ENCODE measurements at places on chromosomes 7 and 10. TPM values are rescaled to one million over a fixed set of nuclear protein-coding genes. Genes with fewer than 3 reads are reported as not detected.

Gene ADIRF
- not detected for total RNA-seq

GRCh38 chr10:14889318-14889717, 10.7 kb downstream of the SUV39H2 start:
- no peak for DNase-seq
- no peak overlapping the region for H3K4me3 ChIP-seq
- H3K27me3 ChIP-seq: no peaks in the 10 kb centered on the region
- no peak overlapping the region for H3K27ac ChIP-seq
- peaks cover 2% of the 10 kb centered on the region for H3K36me3 ChIP-seq

DNA sequence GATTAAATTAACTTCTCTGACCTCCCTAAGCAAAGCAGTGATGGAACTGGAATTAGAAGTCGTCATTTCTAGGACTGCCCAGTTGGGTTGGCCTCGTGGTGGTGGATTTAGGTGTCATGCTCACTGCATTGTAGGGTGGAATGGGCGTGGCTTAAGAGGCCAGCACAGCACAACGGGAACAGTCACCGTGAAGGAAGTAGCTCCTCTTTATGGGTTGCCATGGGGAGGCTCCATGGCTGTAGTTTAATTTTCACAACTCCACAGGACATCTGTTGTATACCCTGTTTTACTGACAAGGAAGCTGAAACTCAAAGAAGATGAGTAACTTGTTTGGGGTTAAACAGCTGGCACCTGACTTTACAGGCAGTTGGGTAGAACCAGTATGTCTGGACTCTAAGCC, 208.3 kb downstream of the CELF2 start:
- no peaks in the 10 kb centered on the region for H3K36me3 ChIP-seq
- no peak overlapping the region for H3K27ac ChIP-seq
- no peaks in the 10 kb centered on the region for H3K27me3 ChIP-seq
- no peaks in the 10 kb centered on the region for H3K4me1 ChIP-seq
- H3K4me3 ChIP-seq: no peak overlapping the region
- DNase-seq: no peak

DNA sequence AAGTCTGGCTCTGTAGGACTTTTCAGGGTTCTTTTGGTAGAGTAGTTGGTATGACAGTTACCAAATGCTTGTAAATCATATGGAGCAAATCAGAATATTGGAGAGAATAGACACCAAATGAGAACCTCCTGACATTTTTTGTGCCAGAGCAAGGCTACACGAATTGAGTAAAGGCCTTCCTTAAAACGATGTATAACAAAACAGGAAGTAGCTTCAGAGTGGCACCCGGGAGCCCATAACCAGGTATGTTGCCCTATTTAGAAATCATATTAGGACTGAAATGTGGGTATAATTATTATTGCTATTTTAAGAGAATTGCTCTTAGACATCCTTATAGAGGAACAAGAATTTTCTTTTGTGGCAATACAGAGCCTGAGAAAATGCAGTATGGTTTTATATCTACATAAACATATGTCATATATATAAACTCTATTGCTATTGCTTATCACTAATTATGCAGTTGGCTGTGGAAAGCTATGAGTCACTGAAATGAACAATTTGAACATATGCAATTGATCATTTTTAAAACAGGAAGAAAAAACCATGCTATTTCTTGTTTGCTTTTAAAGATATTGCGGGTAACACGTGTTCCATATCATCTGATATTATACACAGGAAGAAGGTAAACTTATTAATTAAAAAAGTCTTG, 197.4 kb upstream of the MTPN start:
- no peaks in the 10 kb centered on the region for H3K36me3 ChIP-seq
- H3K4me1 ChIP-seq: no peaks in the 10 kb centered on the region
- H3K27ac ChIP-seq: no peak overlapping the region
- no peak for DNase-seq
- no peaks in the 10 kb centered on the region for H3K27me3 ChIP-seq

GRCh38 chr7:45238806-45239205, 81.2 kb downstream of the RAMP3 start:
- no peaks in the 10 kb centered on the region for H3K27me3 ChIP-seq
- H3K27ac ChIP-seq: no peak overlapping the region
- H3K4me3 ChIP-seq: no peak overlapping the region

GRCh38 chr10:3528823-3529403, 256.1 kb downstream of the KLF6 start:
- peaks cover 28% of the 10 kb centered on the region for H3K4me1 ChIP-seq
- no peaks in the 10 kb centered on the region for H3K36me3 ChIP-seq
- no peak for DNase-seq
- H3K27me3 ChIP-seq: no peaks in the 10 kb centered on the region

- peaks cover 9% of the 10 kb centered on the region for H3K4me1 ChIP-seq
- peak overlapping the region; percentile 63 for H3K4me3 ChIP-seq
- H3K27ac ChIP-seq: peak overlapping the region; percentile 77
Measured at GRCh38 chr7:27113991-27114769, 11.7 kb upstream of the HOXA2 start.

- DNase-seq: no peak
- H3K27me3 ChIP-seq: no peaks in the 10 kb centered on the region
- no peaks in the 10 kb centered on the region for H3K36me3 ChIP-seq
- H3K27ac ChIP-seq: no peak overlapping the region
- H3K4me1 ChIP-seq: peaks cover 4% of the 10 kb centered on the region
Measured at GRCh38 chr10:12586741-12587140, 237.4 kb downstream of the CAMK1D start.

DNA sequence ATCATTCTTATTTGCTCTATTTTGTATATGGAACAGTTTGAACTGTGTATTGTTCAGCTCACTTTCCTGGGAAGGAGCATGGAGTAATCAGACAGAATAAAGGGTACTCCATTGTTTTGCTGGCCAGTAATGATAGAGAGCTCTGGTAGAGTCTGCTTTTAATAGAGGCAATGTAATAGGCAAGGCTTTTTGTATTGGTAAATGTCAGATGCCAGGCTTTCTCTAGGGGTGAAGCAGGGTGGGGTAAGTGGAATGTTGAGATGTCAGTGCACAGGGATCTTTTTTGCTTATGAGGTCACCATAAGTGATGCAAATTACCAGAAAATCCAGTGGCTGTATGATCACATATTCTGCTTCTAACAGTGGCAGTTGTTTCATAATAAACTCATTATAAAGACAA, 1088.3 kb upstream of the SORCS1 start:
- no peaks in the 10 kb centered on the region for H3K36me3 ChIP-seq
- no peak overlapping the region for H3K27ac ChIP-seq
- no peak for DNase-seq
- H3K27me3 ChIP-seq: no peaks in the 10 kb centered on the region

GRCh38 chr7:117612637-117613036, 132.8 kb downstream of the CFTR start:
- H3K4me3 ChIP-seq: no peak overlapping the region
- DNase-seq: no peak

Gene FHIP2A
- 38.2 TPM for total RNA-seq

Gene PDLIM1
- total RNA-seq: 316 TPM

Gene TCF7L2
- 52.4 TPM for total RNA-seq

DNA sequence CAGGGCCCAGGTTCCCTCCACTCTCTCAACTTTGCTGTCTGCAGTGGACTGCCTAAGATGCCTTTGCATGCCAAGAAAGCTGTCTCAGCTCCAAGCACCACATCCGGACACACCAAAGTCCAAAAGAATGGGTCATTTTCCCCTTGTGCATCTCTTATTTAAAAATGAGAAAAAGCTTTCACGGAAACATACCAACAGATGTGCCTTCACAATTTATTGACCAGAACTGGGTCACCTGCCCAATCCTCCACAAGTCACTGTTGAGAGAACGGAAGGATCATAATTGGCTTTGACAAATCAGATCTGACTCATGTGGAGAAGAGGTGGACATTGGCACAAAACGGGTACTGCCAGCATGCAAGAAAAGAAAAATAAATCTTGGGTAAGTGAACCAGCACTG, 258.3 kb downstream of the SNX13 start:
- peak; percentile 64 for DNase-seq
- H3K27me3 ChIP-seq: no peaks in the 10 kb centered on the region
- H3K4me3 ChIP-seq: no peak overlapping the region
- H3K36me3 ChIP-seq: no peaks in the 10 kb centered on the region

Gene ADCY1
- 1.2 TPM for total RNA-seq

Measured in astrocyte (in vitro differentiated cells and primary cell).